ENCODE measurements at places on chromosomes 7 and 10.

DNA sequence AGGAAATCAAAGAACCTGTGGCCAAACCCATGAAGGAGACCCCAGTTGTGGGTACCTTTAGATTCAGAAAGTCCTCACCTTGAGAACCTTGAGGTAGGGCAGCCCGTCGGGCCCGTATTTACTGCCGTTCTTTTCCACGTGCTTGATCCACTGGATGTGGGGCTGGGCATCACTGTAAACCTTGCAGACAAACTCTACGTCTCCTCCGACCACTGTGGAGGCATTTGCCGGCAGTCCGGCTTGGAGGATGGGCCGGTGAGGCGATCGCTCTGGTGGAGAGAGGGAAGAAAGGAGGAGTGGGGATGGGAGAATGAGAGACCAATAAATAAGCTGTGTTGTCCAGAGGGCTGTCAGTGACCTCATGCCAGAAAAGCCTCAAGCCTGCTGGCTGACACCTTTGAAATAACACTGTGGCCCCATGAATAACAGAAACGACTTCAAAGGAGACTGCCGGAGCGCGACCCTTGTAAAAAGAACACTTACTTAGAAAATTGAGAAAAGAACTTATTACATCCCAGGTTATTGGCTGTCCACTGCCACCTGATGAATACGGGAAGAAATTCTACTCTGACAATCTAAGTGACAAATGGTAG, 78.2 kb downstream of the FGFR2 start:
- no peak for DNase-seq

- no peak for DNase-seq
Observed at GRCh38 chr10:845526-845925, 86.0 kb downstream of the LARP4B start.

DNA sequence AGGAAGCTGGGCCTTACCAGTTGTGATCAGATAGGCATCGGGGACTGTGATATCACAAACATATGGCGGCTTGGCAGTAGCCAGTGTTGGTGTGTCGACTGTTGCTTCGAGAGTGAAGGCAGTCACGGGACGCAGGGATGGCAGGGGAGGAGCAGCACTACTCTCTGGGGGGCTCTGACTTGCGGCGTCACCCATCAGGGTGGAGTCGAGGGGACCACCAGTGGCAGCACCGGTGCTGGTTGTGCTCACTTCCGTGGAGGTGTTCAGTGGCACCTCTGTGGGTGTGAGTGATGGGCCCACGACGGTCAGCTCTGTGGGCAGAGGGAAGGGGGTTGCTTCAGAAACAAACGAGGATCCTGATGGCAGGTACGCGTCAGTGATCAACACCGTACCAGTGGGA, 64.5 kb downstream of the KIAA1549 start:
- DNase-seq = no peak

- no peak for DNase-seq
Observed at GRCh38 chr7:70237831-70238575, 639.7 kb downstream of the AUTS2 start.

GRCh38 chr7:101877882-101878591, 60.6 kb downstream of the CUX1 start:
- DNase-seq = no peak

GRCh38 chr10:31778627-31779026, 150.0 kb downstream of the ARHGAP12 start:
- DNase-seq = no peak

- peak; percentile 26 for DNase-seq
Observed at GRCh38 chr10:7525314-7526016, 114.6 kb upstream of the SFMBT2 start.

DNA sequence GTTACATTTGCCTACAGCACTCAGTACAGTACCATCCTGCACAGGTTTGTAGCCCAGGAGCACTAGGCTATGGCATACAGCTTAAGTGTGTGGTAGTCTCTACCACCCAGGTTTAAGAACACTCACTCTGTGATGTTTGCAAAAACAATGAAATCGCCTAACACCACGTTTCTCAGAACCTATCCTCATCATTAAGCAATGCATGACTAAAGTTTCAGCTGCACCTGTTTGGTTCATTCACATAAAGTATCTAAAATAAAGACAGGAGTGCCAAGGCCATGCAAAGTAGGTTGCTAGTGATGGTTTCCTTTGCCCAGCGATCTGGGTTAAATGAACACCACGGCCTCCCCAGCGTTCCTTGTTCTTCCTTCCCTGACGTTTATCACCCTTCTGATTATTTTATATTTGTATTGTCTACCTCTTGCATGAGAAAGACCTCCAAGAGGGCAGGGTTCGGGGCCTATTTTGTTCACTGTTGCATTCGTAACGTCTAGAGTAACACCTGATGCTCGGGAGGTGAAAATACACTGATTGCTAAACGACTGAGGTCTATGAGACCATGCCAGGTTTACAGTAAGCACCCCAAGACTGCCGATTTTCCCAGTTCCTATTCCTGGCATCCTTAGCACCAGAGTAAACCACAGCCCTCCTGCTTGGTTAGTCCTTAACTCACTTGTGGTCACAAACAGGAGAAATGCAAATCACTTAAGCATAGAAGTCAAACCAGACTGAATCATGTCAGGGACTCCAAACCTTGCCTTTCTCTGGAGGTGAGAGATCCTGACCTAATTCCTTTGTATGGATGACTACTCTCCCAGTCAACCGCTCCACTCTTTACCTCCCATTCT, 204.1 kb upstream of the NFE2L3 start:
- DNase-seq = no peak

GRCh38 chr7:121961089-121961867, 88.3 kb downstream of the PTPRZ1 start:
- no peak for DNase-seq

- DNase-seq = no peak
Observed at GRCh38 chr10:34323192-34323591, 491.9 kb downstream of the PARD3 start.

DNA sequence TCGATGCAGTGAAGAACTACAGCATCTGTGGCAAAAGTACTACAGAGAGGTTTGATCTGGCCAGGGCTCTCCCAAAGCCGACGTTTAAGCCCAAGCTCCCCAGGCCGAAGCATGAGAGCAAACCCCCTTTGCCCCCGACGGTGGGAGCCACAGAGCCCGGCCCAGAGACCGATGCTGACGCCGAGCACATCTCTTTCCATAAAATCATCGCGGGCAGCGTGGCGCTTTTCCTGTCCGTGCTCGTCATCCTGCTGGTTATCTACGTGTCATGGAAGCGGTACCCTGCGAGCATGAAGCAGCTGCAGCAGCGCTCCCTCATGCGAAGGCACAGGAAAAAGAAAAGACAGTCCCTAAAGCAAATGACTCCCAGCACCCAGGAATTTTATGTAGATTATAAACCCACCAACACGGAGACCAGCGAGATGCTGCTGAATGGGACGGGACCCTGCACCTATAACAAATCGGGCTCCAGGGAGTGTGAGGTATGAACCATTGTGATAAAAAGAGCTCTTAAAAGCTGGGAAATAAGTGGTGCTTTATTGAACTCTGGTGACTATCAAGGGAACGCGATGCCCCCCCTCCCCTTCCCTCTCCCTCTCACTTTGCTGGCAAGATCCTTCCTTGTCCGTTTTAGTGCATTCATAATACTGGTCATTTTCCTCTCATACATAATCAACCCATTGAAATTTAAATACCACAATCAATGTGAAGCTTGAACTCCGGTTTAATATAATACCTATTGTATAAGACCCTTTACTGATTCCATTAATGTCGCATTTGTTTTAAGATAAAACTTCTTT, 2.3 kb downstream of the LRRTM3 start:
- DNase-seq = no peak

- DNase-seq = no peak
Observed at GRCh38 chr7:96061844-96062243, 260.1 kb downstream of the SLC25A13 start.

- no peak for DNase-seq
Observed at GRCh38 chr7:55110282-55110992, 91.6 kb downstream of the EGFR start.

DNA sequence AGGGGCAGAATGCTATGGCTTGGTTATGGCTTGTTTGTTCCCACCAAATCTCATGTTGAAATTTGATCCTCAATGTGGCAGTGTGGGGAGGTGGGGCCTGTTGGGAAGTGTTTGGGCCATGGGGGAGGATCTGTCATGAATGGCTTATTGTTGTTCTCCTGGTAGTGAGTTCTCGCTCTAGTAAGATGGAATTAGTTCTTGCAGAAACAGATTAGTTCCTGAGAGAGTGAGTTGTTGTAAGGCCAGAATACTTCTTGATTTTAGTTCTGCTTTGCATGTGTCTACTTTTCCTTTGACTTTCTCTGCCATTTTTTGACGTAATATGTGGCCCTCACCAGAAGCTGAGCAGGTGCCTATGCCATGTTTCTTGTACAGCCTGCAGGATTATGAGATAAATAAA, 188.2 kb downstream of the KIF20B start:
- DNase-seq = no peak

- DNase-seq = no peak
Observed at GRCh38 chr7:71633551-71634008, 501.6 kb downstream of the GALNT17 start.

DNA sequence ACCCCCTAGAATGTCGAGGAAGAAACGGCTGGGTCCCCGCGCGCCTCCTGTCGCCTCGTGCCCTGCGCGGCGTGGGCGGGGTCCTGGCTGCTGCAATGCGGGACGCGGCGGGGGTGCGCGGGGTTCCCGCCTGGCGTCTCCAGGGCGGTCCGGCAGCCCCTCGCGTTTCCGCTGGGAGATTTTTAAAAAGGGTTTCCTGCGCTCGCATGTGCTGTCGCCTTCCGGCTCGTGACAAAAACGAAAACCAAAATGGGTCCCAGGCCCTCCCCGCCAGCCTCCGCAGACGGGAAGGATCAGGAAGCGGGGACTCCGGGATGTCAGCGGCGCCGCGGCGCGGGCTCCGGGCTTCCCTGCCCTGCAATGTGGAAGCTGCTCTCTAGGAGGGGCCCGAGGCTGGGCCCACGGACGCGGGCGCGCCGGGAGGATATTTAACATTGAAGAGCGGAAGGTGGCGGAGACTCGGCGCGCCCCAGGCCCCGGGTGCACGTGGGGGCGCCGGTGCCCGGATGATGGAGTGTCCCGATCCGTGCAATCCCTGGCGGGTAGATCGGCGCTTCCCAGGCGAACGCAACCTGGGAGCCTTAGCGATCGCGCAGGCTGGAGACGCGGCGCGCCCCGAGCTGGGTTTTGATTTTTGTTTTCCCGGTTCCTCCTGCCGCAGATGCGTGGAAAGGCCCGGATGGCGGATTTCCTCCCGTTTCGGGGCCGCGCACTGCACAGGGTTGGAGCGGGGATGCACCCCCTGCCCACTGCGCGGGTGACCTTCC, 1.0 kb downstream of the PFKP start:
- DNase-seq = peak; percentile 53

- no peak for DNase-seq
Observed at GRCh38 chr7:128153436-128153835, 87.6 kb upstream of the LEP start.

DNA sequence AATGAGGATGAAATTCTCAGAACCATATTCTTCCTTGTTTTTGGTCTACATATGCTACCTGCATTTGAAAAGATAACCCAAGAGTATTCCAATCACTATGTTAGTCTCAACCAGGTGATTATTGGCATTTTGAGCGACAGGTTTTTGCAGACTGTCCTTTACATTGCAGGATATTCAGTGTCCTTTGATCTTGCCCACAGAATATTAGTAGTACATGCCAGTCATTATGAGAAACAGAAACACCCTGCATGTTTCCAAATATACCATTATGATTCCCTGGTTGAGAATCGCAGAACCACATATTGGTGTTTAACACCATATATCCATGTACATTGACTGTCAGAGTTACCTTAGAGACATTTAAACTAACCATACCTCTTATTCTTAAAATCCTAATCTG, 30.6 kb downstream of the TMEM243 start:
- no peak for DNase-seq

GRCh38 chr10:84371944-84372343, 43.6 kb downstream of the CCSER2 start:
- DNase-seq = no peak

GRCh38 chr10:33248638-33249037, 85.8 kb downstream of the NRP1 start:
- DNase-seq = no peak
